CD8-positive, alpha-beta T cell (primary cell): ENCODE measurements at places on chromosomes 2 and 18.

- DNase-seq: no peak
These were observed 229.5 kb downstream of the ATAD2B start for GRCh38 chr2:23697256-23698075.

DNA sequence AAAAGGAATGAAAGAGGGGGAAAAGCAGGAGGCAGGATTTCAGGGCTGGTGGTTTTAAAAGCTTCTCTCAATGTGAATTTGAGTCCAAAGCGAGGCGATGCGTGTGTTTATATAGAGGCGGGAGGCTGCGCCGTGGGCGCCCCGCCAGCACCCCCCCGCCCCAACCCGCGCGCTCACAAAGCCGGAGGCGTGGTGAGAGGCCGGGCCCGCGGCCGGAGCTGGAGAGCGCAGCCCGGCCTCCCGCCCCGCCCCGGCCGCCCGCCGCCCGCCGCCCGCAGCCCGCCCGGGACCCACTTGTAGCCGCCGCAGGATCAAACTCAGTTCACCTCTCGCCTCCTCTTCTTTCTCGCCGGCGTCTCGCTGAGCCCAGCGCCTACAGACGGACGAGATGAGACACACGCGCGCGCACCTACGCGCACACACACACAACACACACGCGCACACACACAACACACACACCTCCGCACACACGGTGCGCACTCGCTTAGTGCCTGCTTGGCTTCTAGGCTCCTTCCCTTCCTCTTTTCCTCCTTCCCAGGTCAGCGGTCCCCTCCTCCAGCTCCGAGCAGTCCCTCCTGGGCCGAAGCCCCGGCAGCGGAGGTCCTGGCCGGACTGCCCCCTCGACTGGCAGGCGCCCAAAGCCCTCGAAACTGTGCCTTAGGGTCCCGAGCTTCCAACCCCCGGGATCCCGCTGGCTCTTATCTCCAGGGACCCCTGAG lies 1.3 kb upstream of the CYP26B1 start:
- DNase-seq: peak; percentile 30

- DNase-seq: peak; percentile 16
These were observed 2.8 kb downstream of the TMEM169 start for GRCh38 chr2:216084547-216084946.

- no peak for DNase-seq
These were observed 1312.3 kb upstream of the PIK3C3 start for GRCh38 chr18:40642692-40643229.

- DNase-seq: no peak
These were observed 194.3 kb downstream of the GALNT1 start for GRCh38 chr18:35775887-35776286.

GRCh38 chr2:101416609-101417008 lies 29.3 kb upstream of the CREG2 start:
- DNase-seq: no peak

GRCh38 chr2:9388199-9388681 lies 35.1 kb downstream of the ITGB1BP1 start:
- DNase-seq: no peak

DNA sequence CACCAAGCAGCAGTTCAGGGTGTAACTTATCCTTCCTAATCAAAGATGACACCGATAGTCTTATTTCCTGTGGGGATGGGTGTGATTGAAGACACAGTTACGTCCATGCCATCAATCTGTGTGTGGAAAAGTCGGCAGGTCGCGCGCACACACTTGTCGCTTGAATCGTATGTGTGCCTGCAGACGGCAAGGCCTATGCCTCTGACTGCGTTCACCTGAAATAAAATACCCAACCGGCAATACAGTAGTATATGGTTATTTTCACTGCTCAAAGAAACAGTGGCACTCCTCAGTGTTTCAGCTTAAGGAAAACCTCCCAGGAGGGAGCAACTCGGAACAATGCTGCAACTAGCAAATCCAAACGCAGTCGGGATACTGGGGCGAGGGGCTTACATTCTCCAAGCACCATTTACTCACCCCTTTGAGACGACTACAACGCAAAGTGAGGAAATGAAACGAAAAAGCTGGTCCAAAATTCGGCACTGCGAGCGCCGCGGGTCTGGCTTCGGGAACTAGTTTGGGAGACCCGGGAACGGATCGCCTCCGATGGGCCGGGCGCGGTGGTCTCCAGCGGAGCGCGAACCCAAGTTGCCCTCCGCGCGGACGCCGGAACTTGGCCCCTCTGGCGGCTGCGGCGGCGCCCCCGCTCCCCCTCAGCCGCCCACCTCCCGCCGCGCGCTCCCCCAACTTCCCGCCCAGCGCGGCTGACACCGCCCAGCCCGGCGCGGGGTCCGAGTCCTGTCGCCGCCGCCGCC lies 675 bp downstream of the PRKD3 start:
- DNase-seq: peak; percentile 53

GRCh38 chr2:204486805-204487204 lies 58.5 kb upstream of the PARD3B start:
- no peak for DNase-seq

DNA sequence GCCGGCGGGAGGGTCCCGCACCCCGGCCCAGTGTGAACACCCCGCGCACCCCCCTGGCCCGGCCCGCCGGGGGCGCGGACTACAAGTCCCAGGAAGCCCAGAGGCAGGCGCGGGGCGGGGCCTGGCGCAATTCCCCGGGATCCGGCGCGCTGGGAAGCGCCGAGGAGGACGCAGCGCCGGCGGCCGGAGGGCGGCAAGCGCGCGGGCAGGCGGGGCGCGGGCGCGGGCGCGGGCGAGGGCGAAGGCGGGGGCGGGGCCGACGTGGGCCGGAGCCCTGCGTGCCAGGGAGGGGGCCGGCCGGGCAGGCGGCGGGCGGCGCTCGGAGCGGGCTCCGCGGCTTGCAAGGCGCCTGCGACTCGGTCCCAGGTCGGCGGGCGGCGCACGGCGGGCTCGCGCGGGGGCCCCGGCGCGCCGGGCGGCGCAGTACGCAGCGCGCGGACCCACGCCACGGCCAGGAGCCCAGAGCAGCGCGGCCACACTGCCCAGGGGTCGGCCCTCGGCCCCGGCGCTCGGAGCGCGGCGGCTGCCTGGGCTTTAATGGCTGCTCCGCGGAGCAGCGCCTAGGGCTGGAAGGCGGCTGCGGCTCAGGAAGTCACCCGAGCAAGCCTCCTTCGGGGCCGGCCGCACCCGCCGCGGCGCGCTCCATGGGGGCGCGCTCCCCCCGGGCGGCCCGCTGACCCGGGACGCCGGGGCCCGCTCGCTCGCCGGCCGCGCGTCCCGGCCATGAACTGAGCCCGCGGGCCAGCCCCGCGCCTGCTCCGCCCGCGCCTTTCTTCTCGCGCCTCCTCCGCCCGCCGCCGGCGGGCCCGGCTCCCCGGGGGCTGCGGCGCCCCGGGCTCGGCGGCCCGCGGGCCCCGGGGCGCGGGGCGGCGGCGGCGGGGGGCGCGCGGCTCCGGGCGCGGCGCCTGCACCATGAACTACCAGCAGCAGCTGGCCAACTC lies at the start of gene AGAP1:
Gene AGAP1 (plus strand): TSS at position 269 of the 941 bp plus-strand sequence.
- peak; percentile 40 for DNase-seq

DNA sequence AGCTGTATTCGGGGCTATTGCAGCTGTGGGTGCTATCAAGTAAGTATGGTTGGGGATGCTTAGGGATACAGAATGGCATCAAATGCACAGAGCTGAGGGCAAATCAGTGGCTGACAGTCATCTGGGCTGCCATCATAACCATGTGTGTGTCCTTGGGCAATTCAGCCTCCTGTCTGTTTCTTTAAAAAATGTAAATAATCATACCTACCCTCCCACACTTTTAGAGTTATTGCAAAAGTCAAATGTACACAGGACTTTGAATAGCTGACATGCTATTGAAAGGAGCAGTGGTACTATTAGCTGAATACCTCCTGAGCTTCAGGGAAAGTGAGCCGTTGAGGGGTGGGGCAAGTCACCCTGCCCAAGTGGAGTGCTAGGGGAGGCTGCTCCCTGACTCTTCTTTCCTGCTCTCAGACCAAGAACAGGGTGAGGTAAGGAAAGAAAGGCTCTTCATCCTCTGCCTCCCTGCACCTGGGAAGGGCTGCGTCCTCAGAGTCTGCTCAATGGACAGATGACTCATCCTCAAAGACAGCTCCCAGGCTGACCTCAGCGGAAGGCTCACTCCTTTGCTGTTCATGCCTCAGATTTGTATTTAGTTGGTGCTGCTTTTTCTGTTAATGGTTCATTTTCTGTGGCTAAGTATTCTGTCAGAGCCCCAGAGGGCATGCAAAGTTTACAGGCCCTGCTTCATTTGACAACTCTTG lies 54.9 kb upstream of the BZW1 start:
- no peak for DNase-seq
